ENCODE measurements at places on chromosomes 1 and 21.

- no peak for DNase-seq
These were observed 1.7 kb upstream of the PBX1 start for GRCh38 chr1:164557270-164557669.

DNA sequence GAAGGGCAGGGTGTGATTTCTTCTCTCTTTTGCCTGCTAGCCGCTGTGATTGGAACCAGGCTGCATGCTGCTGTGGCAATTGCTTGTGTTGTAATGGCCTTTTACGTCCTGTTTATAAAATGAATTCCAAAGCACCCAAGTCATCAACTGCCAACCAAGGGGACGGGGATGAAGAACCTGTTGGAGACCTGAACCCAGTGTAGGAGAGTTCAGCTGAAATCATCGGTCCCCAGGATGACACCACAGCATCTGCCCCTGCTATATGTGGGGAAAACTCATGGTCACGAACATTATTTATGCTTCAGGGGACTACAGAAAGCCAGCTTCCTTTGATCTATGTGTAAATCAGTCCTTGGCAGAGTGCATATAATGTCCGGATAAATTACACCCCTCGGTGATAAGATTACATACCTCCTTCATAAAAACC lies 3.8 kb downstream of the TMEM167B start:
- no peak for DNase-seq

- no peak for DNase-seq
These were observed 49.2 kb downstream of the CASQ2 start for GRCh38 chr1:115719285-115719684.

DNA sequence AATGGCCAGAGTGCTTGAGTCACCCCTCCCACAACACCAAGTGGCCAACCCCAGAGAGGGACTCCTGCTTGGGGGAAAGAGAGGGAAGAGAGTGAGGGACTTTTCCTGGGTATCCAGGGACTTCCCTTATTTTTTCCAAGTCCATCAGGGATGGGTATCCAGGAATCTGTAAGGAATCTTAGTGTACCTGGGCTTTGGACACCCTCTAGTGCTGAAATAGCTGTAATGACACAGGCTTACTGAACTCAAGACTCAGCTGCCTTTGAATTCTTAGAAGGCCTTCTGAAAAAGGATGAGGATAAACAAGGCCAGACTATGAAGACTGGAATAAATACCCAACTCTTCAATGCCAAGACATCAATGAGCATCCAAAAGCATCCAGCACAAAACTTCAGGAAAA lies 12.0 kb downstream of the TSHB start:
- DNase-seq: no peak

DNA sequence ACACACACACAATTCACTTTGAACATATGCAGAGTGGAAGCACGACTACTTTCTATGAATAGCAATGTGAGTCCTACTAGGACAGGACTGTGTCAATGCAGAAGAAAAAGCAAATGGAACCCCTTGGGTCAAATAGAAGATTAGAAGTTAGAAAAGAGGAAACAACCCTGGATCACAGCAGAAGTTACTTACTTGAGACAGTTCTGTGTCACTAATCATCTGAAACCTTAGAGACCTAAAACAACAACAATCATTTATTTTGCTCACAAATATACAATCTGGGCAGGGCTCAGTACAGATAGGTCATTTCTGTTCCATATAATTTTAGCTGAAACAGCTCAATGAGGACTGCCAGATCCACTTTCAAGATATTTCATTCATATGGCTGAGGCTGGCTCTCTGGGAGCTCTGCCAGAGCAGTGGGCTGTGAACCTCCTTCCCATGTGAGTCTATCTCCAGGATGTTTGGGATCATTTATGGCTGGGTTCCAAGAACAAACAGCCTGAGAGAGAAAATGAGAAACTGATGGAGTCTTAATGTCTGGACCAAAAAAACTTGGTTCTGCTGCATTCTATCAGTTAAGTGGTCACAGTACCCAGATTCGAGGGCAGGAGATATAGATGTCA lies 42.5 kb upstream of the IL10 start:
- DNase-seq: peak; percentile 27

DNA sequence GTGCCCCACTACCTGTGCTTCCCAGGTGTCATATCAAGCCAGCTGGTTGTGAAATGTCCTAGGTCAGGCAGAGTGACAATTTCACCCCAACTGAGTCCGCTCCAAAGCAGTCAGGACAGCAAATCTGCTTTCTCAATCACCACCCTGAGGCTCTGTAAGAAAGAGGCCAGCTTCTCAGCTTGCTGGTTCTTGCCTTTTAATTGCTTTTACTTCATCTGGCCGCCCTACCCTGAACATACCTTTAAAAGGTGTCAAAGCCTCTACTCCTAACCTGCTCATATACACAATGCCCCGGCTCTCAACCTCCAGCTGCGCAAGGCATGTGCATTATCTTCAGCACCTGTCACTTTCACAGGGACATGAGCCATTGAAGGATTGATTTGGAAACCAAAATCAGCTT lies 581.6 kb downstream of the NPHP4 start:
- DNase-seq: no peak

DNA sequence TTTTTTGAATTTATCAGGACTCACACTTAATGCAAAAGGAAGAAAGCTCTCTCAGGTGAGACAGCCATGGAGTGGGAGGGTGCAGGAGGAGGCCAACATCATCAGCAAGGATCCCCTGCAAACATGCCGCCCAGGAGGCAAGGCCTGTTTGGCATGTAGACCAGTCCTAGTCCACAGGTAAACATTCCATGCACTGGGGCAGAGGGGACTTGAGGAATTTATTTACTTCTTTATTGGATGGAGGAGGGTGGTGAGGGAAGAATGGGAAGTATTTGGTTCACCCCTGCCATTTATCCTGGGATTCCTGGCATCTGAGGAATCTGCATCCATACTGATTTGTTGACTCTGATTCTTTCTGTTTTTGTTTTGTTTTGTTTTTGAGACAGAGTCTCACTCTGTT lies 1.5 kb upstream of the UQCRHL start:
- DNase-seq: no peak
